Esophagus mucosa (tissue), 1 donor: ENCODE measurements at places on chromosomes 1 and 21. TPM values are rescaled to one million over a fixed set of nuclear protein-coding genes. Genes with fewer than 3 reads are reported as not detected.

DNA sequence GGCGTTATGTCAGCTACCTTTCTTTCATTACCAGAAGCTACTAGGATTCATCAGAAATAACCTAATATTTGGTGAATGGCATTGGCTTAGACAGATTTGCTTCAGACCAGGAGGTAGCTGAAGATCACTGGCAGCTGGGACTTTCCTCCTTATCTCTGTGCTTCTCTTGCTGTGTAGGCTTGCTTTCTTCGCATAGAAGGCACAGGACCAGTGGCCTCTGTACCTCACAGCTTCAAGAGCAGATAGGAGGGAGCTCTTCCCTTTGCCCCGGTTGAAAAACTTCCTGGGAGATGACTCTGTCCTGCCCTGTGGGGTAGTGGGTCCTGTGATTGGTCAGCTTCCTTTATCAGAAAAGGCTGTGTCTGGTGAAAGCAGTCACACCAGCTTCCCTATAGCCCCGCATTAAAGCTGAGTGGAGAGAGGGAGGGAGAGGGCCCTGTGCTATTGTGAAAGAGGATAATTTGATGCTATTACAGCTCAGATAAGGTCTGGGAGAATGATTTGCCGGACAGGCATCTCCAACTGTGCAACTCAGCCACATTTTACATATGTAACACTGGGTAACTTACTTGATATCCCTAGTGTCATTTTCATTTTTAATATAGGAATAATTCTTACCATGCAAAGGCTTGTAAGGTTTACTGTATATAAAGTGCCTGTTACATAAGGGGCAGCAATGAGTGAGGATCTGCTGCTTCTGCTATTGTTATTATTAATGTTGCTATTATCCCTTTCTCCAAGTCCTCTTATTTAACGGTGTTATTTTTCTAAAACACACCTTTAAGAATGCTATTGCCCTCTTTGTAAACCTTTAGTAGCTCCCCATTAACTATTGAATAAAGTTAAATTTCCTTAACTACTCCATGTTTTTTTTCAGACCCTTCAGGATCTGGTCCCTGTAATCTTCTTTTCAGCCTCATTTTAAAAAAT is 31.6 kb downstream of the OSBPL9 start:
- no peak for ATAC-seq

- no peak for ATAC-seq
Observed at GRCh38 chr1:234720709-234721441, 110.9 kb upstream of the IRF2BP2 start.

DNA sequence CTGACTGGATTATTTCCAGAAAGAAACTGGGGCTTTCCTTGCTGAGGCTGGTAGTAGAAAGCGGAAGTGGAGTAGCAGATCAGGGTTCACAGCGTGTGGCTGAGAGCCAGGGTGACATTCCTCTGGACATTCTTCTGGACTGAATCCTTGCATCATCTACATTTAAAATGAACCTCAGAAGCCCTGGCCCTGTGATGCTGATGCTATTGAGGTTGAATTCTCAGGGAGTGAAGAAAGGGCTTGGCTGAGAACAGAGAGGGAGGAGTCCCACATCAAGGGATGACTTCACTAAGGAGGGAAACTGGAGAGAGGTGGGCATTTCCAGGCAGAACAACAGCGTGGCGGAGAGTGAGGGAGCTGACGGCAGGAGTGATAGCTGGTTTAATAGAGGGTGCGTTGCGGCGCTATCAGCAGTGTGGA is 102.3 kb upstream of the LMO4 start:
- peak; percentile 77 for ATAC-seq

Gene PCBP3
- 0.72 TPM for total RNA-seq

GRCh38 chr1:74083128-74083527 is 114.8 kb downstream of the LRRIQ3 start:
- no peak for ATAC-seq

- ATAC-seq, result no peak
Observed at GRCh38 chr1:36503733-36504132, 21.0 kb upstream of the CSF3R start.

DNA sequence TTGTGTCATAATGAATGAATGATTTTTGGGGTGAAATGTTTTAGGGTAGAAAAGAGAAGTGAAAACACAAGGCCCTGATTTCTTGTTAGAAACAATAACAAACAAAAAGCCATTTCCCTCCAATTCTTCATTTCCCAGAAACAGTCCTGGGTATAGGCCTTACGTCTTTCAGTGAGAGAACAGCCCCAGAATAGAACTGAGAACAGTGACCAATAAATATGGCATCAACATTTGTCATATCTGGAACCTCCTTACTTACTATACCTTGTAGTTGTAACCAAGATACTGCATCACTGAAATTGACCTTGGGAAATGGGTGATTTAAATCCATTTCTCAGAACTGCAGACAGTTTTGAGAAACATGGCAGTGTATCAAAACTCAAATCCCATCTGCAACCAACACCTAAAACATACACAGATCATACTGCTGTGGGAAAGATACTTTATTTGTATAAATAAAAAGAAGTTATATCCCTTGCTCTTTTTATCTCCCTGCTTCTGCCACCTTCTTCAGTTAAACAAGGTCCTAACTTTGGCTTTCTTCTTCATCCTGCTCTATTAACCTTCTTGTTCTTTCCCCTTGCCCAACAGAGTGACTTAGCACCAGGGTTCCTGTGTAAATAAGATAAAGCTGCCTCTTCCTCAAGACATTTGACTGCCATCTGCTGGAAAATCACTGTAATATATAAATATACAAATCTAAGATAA is 19.5 kb downstream of the XKR8 start:
- peak; percentile 75 for ATAC-seq

- ATAC-seq, result no peak
Observed at GRCh38 chr1:229709500-229710013, 83.5 kb downstream of the URB2 start.

GRCh38 chr1:221772117-221772516 is 30.2 kb upstream of the DUSP10 start:
- ATAC-seq, result no peak

Gene FCGR2B
- 0.80 TPM for total RNA-seq

Gene LELP1
- total RNA-seq, result not detected
